Adipocyte (in vitro differentiated cells): ENCODE measurements at places on chromosomes 7 and 10.

DNA sequence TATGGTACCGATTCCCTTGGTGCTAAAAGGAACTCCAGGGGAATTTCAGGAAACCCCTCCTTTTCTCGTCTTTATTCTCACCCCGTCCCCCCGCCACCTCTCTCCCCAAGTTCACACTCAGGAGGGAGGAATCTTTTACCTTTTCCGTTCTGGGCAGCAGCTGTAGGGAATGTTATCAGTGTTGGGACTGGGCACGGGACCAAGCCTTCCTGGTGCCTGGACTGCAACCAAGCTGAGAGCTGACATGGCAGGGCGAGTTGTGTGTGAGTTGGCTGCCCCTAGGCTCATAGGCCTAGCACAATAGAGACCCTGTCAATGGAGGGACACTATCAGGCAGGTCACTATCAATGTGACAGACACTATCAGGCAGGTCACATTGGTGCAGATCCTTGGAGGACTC is 121.4 kb downstream of the TCF7L2 start:
- no peak for DNase-seq

- peak; percentile 89 for DNase-seq
Measured at GRCh38 chr10:61786728-61787127, 114.8 kb upstream of the ARID5B start.

DNA sequence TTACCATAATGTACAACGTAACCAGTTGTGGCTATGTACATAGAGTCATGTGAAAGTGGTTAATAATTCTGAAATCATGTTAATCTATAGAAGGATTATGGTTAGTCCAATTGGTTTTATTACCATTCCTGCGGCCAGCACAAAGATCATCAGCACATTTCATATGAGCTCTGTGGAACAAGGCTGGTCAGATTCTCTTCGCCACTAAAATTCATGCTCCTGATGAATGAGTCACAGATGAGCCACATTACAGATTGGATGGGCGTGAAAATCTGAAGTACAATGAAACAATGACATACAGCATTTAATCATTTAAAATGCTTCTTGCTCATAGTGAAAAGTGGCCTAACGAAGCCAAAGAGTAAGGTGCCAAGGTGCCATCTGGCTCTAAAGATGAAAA is 716.2 kb upstream of the PHF14 start:
- no peak for DNase-seq

DNA sequence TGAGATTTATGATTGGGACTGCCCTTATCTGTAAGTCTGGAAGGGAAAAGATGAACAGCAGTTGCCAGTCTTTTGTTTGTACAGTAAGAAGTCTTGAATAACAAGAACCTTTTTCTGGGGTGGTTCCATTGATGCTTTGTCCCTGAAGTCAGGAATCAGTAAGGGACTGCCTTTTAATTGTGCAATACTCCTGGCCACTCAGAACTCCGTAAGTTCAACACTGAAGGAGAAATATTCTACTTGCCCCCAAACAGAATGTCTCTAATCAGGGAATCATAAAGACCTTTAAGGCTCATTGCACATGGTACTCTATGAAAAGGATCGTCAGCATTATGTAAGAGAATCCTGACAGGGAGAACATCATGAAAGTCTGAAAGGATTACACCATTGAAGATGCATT is 361.4 kb downstream of the EXOC4 start:
- no peak for DNase-seq

DNA sequence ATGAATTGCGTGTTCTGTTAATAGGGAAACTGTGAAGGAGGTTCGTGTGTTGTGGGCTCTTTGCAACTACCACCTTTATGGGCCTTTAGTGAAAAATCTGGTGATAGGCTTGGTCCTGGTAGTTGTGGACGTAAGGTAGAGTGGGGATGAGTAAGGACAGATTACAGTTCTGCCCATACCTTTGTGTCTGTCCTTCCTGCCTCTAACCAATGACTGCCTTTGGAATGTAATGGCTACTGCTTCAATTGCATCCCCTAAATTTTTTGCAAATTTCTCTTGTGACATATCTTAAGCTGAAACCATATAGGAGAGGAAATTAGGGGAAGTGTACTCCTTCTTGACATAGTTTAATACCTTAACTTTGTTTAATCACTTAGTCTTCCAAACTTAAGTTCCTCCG is 82.3 kb downstream of the ADK start:
- no peak for DNase-seq

- DNase-seq = peak; percentile 81
Measured at GRCh38 chr7:28076423-28077200, 104.0 kb downstream of the JAZF1 start.

DNA sequence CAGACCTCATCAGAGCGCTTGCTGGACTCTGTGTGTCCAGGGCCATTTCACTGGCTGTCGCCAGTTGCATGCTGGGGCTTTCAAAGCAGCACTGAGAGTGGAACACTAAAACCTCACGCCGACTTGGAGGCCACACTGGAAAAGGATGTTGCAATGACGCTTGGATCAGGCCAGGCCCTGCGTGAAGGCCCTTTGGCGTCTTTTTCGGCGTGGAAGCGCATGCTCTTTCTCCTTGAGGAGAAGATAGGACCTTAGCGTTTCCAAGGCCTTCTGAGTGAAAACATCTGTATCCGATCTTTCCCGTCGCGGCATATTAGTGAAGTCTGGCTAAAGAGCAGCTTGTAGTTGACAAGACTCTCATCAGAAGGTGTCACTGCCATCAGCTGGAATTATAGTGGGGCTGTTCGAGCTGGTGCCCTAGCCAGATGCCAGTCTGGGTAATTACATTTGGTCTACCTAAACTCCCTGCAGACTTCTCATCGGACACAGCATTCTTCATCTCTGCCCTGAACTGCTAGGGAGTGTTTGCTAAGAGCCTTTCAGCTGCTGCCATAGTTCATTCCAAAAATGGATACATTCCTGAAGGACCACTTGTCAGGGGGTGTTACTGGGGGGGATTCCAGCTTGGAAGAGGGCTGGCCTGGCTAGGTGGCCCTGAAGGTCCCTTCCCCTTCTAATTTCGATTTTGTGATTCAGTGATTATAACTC is 167.7 kb upstream of the TCF7L2 start:
- no peak for DNase-seq

DNA sequence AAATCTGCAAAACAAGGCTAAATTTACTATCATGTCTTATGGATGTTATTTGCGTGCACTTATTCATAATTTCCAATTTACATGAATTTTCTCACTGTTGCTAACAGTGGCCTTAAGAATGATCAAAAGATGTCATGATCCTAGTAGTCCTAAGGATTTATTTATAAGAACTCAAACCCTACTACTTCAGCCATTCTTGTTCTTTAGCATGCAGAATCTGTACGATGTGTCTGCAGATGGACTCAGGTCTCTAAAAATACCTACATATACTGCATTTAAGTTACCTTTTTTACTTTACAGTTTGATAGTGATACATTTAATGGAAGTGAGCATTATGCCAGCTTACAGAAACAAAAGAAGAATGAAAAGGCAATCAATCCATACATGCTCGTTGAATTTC is 91.2 kb downstream of the ZNF277 start:
- DNase-seq = no peak

DNA sequence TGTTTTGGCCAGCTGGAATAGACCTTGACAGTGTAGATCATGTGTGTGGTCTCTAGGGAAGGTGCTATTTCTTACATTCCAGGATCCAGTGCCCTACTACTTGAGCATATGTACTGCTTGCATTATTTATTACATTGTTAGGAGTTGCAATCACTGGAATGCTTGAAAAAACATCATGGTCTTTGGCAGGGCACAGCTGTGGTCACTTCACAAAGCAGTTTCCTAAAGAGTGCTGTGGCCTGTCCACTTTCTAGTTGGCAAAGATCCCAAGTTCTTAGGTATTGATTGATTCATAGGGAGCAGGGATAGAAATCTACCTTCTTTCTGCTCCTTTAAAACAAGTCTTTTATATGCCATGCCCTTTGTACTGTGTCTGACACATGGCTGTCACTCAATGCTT is 4.6 kb downstream of the C7orf25 start:
- no peak for DNase-seq

- no peak for DNase-seq
Measured at GRCh38 chr10:102613785-102614184, 30.5 kb upstream of the TRIM8 start.
